ENCODE measurements at places on chromosomes 6 and 20.
A peak's percentile ranks its signal among the peaks of the same experiment; 100 is the strongest.

DNA sequence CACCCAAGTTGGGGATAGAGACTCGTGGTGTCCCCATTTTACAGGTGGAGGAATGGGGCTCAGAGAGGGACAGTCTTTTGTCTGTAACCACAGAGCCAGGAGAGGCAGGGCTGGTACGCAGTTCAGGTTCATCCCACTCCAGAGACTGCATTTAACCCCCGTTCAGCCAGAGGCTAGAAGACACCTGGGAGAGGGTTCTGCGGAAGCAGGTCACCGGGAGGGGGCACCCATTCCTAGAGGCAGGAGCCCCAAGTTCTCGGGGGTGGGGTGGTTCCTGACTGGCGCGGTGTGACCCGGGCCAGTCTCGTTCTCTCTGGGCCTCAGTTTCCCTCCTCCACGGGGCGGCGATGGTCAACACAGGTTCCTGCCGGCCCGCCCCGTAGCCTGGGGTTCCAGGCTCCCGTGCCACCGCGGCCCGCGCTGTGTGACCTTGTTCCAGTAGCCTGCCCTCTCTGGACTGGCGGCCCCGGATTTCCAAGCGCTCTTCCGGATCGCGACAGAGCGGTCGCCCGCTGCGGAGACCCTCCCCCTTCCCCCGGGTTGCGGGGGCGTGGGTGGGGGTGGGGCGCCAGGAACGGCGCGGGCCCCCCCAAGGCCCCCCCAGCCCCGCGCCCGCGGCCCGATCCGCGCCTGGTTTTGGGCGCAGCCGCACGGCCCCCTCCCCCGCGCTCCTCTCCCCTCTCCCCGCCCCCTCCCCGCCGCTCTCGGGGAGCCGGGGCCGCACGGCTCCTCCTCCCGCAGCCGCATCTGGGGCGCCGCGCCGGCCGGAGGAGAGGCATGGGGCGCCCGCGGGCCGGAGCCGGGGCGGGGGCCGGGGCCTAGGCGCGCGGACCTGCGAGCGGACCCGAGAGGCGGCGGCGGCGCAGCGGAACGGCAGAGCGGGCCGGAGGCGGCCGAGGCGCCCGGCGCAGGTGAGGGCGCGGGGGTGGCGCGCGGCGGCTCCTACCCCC lies at the start of gene DLGAP4:
DLGAP4 (plus strand) TSS at position 738 of the 950 bp plus-strand sequence. CDS start 125,379 bp downstream, outside the sequence.
- no peak for DNase-seq

DNA sequence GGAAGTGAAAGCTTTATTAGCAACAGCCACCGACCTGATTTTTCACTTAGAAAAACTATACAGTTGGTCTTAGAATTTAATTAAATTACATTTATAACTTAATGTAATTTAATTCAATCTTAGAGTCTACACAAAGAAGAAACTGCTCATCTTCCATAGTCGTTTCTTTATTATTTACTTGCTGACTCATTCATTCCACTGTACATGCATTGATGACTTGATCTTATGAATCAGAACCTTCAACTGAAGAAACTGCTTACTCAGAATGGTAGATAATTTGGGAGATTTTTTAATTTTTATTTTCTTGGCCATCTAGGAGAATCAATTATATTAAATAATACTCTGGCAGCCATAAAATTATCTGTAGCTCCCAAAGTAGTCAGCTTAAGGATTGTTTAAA lies 1021.6 kb upstream of the FLRT3 start:
- peak; percentile 63 for DNase-seq

DNA sequence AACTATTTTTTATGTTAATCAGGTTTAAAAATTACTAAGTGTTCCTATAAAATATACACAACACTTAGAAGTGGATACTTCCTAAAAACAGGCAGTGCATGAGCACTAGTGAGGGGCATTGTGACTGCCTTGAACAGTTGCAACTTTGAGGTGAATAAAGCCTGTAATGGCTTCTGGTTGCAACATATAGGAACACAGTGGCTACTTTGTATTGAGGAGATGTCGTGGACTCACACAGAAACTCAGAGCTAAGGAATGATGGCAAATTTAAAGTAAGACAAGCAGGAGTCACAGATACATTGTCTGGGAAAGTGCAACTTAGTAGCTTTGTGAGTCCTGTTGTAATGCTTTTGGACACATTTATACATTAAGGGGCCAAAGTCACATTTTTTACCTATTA lies 861 bp upstream of the HLA-A start:
- DNase-seq, result peak; percentile 73

- DNase-seq, result no peak
Observed at GRCh38 chr6:153790876-153791473, 248.1 kb upstream of the OPRM1 start.

- DNase-seq, result no peak
Observed at GRCh38 chr6:79524065-79524464, 13.2 kb downstream of the LCA5 start.

DNA sequence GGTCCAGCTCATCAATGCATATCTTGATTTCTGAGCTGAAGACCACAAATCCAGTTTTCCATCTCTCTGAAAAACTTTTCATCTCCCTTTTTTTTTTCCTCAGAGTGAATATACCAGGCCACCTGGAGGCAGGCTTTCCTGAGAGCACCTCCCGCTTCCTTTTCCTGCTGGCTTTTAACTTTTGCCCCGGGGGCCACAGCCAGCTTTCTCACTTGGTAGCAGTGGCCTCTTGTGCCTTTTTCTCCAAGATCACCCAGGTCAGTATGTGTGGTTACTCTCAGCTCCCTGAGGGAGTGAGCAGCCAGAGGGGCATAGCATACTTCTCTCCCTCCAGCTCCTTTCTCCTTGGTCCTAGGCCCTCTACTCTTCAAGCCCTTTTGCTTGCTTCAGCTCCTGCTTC lies at the start of gene BTN1A1:
BTN1A1 (plus strand) TSS at position 202 of the 400 bp plus-strand sequence. CDS start 984 bp downstream, outside the sequence.
- no peak for DNase-seq

GRCh38 chr6:150924808-150925589 lies 59.5 kb downstream of the MTHFD1L start:
- no peak for DNase-seq

- no peak for DNase-seq
Observed at GRCh38 chr20:717832-718231, 42.2 kb upstream of the SCRT2 start.

GRCh38 chr6:17919496-17919895 lies 67.9 kb downstream of the KIF13A start:
- no peak for DNase-seq

DNA sequence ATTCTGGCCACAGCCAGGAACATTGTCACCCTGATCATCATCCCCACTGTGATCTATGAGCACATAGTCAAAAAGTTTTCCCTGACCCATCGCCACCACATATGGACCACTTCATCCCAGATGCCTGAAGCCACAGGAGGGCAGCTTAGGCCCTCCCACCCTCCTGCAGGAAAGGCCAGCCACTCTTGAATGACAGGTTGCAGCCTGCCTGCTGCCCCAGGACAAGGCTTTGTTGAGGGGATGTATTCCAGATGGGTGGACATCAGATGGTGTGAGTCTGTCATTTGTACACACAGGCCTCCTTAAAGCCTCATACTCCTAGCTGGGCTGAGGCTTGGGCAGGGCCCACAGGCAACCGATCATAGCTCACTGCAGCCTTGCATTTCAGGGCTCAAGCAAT lies 30.8 kb downstream of the DPPA5 start:
- DNase-seq, result no peak

DNA sequence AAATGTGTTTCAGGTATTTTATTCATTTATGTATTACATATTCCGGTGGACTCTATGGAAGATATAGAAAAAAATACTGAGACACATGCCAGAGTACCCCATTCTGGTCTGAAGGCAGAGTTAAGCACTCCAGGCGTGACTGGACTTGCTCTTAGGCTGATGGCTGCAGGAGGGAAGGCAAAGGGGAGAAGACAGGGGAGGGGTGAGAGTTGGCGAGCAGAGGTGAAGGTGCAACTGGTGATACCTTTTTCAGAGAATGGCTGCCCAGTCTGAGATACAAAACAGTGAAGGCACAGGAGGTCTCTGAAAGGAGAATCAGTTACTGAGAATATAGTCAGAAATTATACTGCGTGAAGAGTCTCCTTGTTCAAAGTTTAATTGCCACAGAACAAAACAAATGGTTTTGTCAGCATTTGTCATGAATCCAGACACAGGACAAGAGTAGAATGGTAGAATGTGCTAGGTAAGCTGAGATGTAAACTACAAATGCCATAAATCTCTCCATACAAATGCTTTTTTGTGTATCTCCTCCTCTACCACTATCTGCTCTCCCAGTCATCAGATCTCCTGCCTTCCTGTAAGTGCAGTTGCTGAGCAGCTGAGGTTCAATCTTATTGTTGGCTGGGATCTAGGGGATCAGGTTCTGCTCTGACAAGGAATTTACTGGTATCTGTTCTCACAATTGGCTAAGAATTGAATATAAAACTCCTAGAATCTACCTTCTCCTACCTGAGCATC lies 104.2 kb upstream of the DST start:
- peak; percentile 59 for DNase-seq

- peak; percentile 50 for DNase-seq
Observed at GRCh38 chr6:158972241-158973233, 27.5 kb downstream of the RSPH3 start.

- no peak for DNase-seq
Observed at GRCh38 chr6:105997482-105997881, 88.7 kb upstream of the PRDM1 start.

Data from mammary epithelial cell (primary cell).